ENCODE measurements at places on chromosomes 3 and 15.

DNA sequence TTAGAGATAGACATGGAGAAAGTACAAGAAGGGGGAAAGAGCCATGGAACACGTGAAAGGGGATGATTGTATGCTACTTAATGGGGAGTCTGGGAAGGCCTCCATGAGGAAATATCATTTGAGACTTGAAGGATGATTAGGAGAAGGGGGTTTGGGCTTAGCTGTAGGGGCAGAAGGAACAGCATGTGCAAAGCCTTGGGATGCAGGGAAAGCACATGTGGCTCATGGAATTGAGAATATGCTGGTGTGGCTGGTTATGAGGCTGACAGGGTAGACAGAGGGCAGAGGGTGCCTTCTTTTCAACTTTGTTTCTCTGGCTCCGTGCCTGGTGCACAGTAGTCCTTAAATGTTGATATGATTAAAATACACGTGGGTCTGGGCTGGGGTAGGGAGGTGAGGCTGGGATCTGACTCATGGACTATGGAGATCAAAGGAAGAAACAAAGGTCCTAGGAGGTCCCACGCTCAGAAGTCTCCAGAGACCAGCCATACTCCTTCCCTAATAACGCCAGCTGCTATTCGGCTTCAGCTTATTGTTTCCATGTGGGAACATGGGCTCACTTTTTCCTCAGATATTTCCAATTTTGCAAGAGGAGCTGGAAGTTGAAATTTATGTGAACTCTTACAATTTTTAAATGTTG is 1.1 kb downstream of the GTF2E1 start:
- no peak for DNase-seq

DNA sequence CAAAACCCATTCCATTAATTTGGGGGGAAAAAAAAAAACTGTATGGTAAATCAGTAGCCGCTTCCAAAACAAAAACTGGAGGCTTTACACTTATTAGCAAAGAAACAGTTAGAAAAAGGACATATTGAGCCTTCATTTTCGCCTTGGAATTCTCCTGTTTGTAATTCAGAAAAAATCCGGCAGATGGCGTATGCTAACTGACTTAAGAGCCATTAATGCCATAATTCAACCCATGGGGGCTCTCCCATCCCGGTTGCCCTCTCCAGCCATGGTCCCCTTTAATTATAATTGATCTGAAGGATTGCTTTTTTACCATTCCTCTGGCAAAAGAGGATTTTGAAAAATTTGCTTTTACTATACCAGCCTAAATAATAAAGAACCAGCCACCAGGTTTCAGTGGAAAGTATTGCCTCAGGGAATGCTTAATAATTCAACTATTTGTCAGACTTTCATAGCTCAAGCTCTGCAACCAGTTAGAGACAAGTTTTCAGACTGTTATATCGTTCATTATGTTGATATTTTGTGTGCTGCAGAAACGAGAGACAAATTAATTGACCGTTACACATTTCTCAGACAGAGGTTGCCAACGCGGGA is 9.4 kb upstream of the RPL24 start:
- no peak for DNase-seq

GRCh38 chr3:29949940-29950616 is 656.3 kb upstream of the TGFBR2 start:
- no peak for DNase-seq

DNA sequence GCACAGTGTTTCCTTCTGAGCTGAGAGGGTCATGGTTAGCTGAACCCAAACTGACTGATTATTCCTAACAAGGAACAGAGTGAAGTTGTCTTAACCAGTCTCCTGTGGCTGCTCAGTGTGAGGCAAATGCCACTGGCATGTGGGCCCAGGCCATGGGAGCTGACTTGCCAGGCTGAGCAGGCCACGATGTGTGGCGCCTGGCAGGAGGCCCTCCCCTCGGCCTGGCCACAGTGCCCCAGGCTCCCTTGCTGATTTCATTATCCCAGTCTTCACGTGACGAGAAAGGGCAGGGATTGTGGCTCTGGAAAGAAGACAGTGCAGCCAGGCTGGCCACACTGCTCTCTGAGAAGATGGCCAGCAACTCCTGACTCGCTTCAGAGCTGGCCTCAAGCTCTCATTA is 58.8 kb downstream of the SLCO2A1 start:
- no peak for DNase-seq

DNA sequence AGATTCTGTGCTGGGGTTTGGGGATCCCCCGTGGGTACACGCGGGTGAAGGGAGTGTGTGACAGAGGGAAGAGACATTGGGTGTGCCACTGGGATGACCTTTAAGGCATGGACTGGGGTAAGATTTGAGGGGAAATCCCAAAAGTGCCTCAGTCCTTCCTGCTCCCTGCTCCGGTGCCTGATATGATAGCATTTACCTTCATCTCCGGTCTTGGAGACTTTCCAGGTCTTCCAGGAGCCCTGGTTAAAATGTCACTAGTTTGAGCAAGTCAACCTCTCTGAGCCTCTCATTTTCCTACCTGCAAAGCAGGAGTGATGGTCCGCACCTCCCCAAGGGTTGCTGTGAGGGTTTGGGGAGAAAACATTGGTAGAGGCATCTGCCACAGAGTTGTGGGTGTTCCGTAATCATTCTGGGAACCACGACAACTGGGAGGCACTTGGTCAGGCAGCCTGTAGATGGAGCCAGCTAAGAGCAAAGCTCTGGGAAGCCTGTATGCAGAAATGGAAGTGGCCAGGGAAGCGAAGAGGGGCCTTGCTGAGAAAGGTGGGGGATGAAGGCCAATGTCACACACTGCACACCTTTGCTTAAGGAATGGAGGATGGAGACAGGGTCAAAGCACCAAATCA is 33.9 kb upstream of the KIF23 start:
- no peak for DNase-seq

- no peak for DNase-seq
Observed at GRCh38 chr3:60652829-60653228, 598.4 kb downstream of the FHIT start.

DNA sequence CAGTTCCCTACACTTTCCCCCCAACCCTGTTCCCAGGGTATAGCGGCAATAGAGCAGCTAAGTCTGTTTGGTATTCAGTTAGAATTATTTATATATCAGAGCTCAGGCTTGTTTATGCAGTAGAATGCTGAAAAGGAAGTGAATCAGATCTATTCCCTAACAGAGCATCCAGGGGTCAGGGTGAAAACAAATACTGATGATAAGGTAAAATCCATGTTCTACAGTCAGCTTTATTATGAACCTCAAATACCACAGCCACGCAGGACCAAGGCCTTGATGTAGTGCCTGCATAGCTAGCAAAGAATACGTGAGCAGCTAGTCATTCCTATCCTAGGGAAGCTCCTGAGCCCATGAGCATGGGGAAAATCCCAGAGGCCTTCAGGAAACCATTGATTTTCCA is 229.7 kb upstream of the ICE2 start:
- DNase-seq = no peak
